ENCODE measurements at places on chromosomes 5 and 9. TPM values are rescaled to one million over a fixed set of nuclear protein-coding genes. Genes with fewer than 3 reads are reported as not detected.

Gene ST8SIA4
- total RNA-seq = 19.7 TPM

Gene AQP7
- 2.7 TPM for total RNA-seq

Gene SLC35D2
- 22.0 TPM for total RNA-seq

DNA sequence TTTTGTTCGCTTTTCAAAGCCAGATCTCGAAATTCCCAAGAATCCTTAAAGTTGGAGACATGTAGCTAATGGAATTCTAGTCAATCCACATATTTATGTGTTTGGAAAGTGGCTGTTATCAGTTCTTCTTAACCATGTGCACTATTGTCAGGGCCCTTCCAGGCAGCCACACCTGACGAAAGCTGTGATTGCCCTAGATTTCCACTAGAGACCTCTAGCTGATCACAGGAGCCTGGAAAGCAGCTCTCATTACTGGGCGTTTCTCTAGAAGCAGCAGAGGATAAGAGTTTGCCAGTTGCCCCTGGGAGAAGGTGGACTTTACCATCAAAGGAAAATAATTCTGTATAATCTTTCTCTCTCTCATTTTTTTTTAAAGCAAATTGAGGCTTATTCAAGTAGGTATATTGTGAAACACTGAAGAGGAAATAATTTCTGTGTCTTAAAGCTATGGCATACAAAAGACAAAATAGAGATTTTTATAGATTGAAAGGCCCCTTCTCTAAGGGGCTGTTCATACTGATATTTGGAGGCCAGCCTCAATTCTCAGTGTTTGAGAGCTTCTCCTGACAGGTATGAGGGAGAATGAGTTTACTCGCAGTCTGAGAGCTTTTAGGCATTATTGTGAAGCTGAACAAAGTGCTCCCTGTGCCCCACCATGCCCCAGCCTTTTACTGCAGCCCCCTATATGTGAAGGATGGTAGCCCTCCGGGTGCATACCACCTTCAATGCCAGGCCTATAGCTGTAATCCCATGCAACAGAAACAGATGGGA lies 405.4 kb upstream of the ACTBL2 start:
- no peak overlapping the region for H3K27ac ChIP-seq
- no peaks in the 10 kb centered on the region for H3K27me3 ChIP-seq
- H3K4me3 ChIP-seq = no peak overlapping the region
- H3K4me1 ChIP-seq = peaks cover 3% of the 10 kb centered on the region
- DNase-seq = no peak

DNA sequence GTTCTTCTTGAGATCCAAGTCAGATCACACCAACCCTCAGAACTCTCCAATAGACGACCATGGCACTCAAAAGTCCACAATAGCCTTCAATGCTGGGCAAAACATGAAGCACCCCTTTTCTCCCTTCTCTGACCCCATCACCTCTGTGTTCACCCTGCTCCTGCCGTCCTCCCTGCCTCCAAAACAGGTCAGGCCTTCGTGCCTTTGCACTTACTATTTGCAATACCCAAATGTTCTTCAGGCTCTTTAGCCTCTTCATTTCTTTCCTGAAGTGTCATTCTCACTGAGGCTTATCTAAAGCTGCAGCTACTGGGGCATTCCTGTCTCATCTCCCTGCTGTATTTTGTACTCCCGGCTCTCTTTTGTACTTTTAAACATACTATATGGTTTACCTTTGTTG lies 2.0 kb upstream of the ROPN1L start:
- no peaks in the 10 kb centered on the region for H3K4me1 ChIP-seq
- no peak overlapping the region for H3K27ac ChIP-seq
- no peaks in the 10 kb centered on the region for H3K27me3 ChIP-seq
- no peaks in the 10 kb centered on the region for H3K36me3 ChIP-seq

DNA sequence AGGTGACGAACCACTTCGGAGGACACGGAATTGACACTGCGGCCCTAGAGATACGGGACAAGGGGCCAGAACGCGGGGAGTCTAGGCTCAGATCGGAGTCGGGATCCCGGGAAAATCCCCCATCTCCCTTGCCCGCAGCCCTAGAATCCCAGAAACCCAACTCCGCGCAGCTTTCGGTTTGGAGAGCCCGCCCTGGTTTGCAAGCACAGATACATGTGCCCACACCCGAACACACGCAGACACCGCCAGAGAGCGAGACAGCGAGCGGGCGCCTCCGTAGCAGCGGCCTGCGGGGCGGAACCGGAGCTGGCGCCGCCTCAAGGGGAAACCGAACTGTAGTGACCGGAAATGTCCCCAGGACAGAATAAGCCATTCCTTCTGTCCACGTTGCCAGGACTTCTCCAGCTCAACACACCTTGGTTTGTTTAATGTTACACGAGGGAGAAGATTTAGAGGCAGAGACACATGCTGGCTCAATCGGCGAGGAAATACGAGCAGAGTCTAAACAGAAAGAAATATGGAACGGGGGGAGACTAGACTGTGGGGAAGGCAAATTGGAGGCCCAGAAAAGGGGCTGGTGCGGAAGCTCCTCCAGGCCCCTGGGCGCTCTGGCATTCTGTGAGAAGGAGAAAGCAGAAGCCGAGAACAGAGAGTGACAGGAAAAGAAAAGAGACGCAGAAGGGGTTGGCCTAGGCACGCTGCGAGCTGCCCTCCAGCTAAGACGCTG lies 2.9 kb upstream of the PAX5 start:
- no peaks in the 10 kb centered on the region for H3K4me1 ChIP-seq
- DNase-seq = peak; percentile 82
- H3K36me3 ChIP-seq = no peaks in the 10 kb centered on the region
- no peak overlapping the region for H3K27ac ChIP-seq
- peaks cover 3% of the 10 kb centered on the region for H3K27me3 ChIP-seq

DNA sequence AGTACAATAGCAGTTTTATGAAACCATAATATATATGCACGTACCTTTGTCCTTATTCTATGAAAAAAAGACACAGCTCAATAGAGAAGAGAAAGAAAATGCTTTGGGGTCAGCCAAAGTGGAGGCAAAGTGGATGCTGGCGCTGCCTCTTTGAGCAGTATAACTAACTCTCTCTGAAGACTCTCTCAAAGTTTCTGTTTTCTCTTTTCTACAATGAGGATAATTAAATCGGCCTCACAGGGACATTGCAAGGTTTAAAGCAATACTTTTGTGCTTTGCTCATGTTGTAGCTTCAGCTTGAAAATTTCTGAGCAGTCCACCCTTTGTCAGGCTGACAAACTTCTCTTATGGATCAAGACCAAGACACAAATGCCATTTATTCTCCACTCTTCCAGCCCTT lies 455.1 kb upstream of the MPDZ start:
- H3K27me3 ChIP-seq = no peaks in the 10 kb centered on the region
- H3K4me3 ChIP-seq = no peak overlapping the region
- no peaks in the 10 kb centered on the region for H3K4me1 ChIP-seq
- H3K27ac ChIP-seq = no peak overlapping the region

- H3K4me3 ChIP-seq = no peak overlapping the region
- no peak for DNase-seq
- H3K36me3 ChIP-seq = no peaks in the 10 kb centered on the region
- no peaks in the 10 kb centered on the region for H3K27me3 ChIP-seq
- H3K4me1 ChIP-seq = no peaks in the 10 kb centered on the region
- no peak overlapping the region for H3K27ac ChIP-seq
Measured at GRCh38 chr5:16037121-16037845, 142.3 kb downstream of the MARCHF11 start.

DNA sequence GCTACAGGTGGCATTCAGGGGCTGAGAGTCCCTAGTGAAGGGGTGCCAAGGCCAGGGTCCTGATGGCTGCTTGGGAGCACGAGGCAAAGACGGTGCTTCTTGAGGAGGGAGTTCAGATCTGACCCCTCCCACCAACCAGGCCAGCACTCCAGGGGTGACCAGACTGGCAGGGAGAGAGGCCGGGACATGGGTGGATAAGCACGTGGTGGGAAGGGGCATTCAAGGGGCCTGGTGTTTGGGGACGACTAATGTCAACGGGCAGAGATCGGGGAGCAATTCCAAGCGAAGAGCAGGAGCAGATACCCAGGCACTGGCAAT lies 4.5 kb downstream of the RGS14 start:
- no peak for DNase-seq
- H3K4me1 ChIP-seq = no peaks in the 10 kb centered on the region
- no peak overlapping the region for H3K4me3 ChIP-seq
- H3K36me3 ChIP-seq = no peaks in the 10 kb centered on the region

- no peak overlapping the region for H3K27ac ChIP-seq
- no peak overlapping the region for H3K4me3 ChIP-seq
- H3K27me3 ChIP-seq = no peaks in the 10 kb centered on the region
- no peaks in the 10 kb centered on the region for H3K36me3 ChIP-seq
- no peaks in the 10 kb centered on the region for H3K4me1 ChIP-seq
Measured at GRCh38 chr5:3694819-3695218, 99.2 kb downstream of the IRX1 start.

DNA sequence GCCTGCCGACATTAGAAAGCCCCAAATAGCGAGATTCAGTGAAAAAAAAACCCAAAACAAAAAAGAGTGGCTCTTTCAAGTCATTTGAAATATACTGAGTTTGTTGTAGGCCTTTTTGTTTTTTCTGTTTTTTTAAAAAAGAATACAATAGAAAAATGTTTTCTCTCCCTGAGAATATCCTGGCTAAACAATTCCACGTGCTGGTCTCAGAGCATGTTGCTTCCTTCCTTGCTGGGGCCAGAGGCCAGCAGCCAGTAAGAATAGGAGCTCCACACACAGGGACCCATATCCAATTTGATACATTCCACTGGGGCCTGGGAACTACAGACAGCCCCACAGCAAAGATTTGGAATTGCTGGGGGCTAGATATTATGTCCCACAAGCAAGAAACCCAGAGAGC lies 191.4 kb downstream of the HSPA4 start:
- H3K4me3 ChIP-seq = no peak overlapping the region
- H3K27ac ChIP-seq = no peak overlapping the region
- no peaks in the 10 kb centered on the region for H3K4me1 ChIP-seq
- H3K27me3 ChIP-seq = no peaks in the 10 kb centered on the region
